T-helper 2 cell (primary cell): ENCODE measurements at places on chromosomes 16 and 17.

- peak; percentile 19 for DNase-seq
Measured at GRCh38 chr17:29390851-29391631, 878 bp downstream of the TAOK1 start.

DNA sequence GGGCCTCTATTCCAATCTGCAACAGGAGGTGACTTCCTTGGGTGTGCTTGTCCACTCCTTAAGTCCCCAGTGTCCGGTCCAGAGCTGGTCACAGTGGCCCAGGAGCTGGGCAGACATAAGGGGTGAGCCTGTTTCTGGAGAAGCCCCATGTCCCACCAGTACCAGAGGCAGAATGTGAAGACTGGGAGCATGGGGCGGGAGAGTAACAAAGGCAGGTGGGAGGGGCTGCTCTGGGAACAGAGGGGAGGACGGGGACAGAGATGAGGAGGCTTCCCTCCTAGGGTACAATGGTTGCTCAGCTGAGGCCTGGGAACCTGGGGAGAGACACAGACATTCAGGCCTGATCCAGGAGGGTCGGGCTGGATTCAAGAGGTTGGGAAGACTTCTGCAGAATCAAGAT is 323.3 kb upstream of the TNRC6C start:
- no peak for DNase-seq

DNA sequence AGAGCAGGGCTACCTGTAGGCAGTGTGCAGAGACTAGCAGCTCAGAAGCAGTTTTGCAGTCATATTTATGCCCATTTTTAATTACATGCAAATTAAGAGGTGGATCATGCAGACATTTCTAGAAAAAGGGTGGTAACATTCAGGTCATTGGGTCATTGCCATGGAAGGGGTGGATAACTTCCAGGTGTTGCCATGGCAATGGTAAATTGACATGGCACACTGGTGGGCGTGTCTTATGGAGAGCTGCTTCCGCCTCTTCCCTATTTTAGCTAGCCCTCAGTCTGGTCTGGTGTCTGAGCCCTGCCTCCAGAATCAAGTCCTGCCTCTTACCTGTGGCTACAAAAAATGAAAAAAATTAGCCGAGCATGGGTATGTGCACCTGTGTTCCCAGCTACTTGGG is 2.8 kb upstream of the DNAI2 start:
- no peak for DNase-seq

DNA sequence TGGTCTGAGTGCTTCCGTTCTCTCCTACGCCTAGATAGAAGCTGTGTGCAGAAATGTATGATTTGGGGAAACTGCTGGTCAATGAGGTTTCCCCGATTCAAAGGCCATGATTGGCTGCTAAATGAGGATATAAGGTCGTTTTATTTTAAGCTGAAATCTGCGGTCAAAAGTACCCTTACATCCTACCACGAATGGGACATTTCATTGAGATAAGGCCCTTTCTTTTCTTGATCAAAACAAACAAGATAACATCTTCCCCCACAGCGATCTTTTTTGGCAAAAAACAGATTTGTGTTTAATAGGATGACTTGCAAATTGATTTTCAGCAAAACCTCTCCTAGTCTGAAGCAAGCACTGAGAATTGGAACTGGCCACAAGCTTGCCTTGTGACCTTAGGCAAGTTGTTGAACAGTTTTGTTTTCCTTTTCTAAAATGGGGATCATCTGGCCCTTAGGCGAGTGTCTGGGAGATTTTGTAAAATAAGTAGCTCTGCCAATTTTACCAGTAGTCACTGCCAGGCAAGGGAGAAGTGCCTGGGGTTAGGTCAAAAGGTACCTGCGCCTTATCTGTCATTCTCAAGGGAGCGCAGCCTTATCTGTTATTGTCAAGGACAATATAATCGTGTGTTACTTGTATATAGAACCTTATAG is 635 bp downstream of the SCPEP1 start:
- DNase-seq, result no peak

GRCh38 chr16:9035996-9036395 is 55.4 kb upstream of the HAPSTR1 start:
- no peak for DNase-seq

- no peak for DNase-seq
Measured at GRCh38 chr17:38732376-38733281, 2.5 kb downstream of the CISD3 start.

GRCh38 chr17:4816826-4817225 is 9.9 kb downstream of the PLD2 start:
- no peak for DNase-seq

- DNase-seq, result no peak
Measured at GRCh38 chr17:27265333-27265732, 28.6 kb upstream of the WSB1 start.

DNA sequence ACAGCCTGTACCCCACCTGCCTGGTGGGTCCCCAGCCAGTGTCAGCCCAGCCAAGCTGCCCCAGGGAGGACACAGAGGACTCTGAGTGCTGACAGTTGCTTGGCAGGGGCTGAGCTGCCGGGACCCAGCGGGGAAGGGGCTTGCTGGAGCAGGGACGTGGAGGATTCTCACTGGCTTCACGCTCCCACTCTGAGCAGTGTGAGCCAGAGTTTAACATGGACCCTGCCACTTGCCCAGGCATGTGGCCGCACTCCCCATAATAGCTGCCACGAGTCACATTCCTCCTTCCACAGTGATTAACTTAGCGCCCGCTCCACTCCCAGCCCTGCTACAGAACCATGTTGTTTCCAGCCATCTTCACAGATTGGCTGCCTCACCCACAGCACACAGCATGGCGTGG is 31.2 kb downstream of the SREBF1 start:
- DNase-seq, result no peak

GRCh38 chr17:73985466-73986015 is 217.9 kb upstream of the RPL38 start:
- DNase-seq, result no peak

DNA sequence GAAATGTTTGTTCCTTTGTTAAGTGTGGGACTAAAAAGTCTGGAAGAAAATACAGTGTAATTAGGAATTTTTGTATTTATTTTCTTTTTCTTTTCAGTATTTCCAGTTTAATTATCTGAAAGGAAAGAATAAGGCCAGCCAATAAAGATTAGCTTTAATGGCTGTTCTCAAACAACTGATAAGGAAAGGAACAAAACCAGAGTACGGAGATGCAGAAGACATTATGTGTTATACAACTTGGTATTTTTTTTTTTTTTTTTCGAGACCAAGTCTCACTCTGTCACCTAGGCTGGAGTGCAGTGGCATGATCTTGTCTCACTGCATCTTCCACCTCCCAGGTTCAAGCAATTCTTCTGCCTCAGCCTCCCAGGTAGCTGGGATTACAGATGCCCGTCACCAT is 47.5 kb downstream of the SNTB2 start:
- DNase-seq, result no peak

DNA sequence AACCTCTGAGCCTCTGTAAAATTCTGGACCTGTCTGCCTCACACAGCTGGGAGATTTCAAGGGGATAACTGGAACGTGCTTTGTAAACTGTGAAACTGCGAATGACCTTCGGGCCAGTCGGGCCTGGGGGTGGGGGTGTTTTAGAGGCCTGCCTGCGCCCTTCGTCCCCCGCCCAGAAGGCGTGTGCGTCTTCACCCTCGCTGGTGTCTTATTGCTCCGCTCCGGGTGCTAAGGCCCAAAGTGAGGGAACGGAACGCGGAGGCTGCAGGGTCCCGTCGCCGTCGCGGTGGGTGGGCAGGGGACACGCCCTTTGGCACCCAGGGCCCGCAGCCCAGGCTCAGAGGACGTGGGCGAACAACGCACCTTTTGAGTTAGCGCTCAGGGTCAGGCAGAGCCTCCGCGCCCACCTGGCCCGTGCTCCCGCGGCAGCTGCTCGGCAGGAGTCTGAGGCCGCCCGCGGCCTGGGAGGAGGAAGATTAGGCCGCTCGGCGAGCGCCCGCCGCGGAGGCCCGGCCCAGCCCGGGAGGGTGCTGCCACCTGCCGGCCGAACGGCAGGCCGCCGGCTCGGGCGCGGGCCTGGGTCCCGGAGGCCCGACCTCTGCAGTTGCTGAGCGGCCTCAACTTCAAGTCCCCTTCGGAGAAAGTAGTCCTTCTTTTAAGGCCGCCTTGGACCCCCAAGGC is 29.7 kb downstream of the DCAKD start:
- peak; percentile 68 for DNase-seq

- DNase-seq, result no peak
Measured at GRCh38 chr16:71883168-71883848, 674 bp downstream of the ZNF821 start.
